ENCODE measurements at places on chromosomes 6 and 20.
A peak's percentile ranks its signal among the peaks of the same experiment; 100 is the strongest.

GRCh38 chr6:1321738-1322137, 9.8 kb downstream of the FOXQ1 start:
- DNase-seq: no peak

- no peak for DNase-seq
These were observed 148.8 kb upstream of the RPS6KA2 start for GRCh38 chr6:166775923-166776220.

DNA sequence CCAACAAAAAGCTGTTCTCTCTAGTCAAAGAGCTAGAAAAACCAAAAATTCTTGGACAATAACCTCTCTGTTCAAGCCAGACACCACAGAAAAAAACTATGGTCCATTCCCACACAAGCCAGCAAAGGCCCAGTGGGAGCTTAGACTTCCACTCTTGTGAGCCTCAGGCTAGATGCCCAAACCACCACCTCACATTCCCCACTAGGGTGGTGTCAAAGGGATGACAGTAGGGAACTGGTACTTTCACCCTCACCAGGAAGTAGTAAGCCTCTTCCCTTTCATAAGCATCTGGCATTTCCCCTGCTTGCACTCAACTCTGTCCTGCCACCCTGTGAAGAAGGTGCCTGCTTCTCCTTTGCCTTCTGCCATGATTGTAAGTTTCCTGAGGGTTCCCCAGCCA, 58.4 kb upstream of the RNF217 start:
- DNase-seq: no peak

- DNase-seq: no peak
These were observed 86.0 kb upstream of the SALL4 start for GRCh38 chr20:51888291-51888690.

DNA sequence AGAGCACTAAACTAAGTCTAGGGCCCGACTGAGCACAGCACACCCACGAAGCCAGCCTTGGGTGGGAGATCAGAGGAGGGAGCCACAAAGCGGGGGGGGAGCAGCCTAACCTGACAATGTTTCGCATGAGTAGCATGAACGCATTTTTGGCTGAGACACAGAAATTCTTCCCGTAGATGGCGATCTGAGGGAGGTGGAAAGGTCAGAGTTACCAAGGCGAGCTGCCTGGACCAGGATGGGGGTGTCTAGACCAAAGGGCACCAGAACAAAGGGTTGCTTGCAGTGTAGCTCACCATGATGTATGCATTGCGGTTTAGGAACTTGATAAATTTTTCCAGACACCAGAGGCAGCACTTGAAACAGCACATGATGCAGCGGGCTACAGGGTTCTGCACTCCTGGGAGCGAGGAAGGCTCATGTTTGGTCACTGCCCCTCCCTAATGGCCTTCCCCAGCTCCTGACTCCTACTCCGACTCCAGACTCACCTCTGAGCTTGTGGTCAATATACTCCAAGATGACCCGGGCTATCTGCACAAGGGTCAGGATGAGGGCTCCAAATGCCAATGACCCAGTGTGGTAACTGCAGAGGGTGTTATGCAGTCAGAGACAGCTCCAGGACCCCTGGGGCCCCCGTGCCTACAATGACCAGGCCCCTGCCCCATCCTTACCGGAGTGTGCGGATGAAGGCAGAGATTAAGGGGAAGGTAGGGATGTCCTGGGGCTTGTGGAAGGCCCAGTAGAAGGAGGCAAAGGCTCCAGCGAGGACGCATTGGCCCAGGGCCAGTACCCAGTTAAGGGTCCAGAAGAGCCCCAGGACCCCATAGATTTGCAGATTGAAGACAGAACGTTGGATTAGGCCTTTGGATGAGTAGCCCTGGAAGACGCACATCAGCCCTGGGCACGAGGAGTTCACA, 2.8 kb upstream of the NEU1 start:
- DNase-seq: no peak

DNA sequence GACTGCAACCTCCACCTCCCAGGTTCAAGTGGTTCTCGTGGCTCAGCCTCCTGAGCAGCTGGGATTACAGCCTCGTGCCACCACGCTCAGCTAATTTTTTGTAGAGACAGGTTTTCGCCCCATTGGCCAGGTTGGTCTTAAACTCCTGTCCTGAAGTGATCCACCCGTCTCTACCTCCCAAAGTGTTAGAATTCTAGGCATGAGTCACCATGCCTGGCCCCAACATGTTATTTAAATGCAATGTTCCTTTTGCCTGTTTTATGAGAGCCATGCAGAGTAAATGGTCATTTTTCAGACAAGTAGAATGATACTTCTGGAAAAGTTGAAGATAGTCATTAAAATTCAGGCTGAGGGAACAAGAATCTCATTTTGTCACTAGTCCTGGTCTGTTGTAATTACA, 43.8 kb upstream of the RPS6KA2 start:
- DNase-seq: no peak

GRCh38 chr6:94245395-94245794, 826.0 kb upstream of the EPHA7 start:
- DNase-seq: no peak

DNA sequence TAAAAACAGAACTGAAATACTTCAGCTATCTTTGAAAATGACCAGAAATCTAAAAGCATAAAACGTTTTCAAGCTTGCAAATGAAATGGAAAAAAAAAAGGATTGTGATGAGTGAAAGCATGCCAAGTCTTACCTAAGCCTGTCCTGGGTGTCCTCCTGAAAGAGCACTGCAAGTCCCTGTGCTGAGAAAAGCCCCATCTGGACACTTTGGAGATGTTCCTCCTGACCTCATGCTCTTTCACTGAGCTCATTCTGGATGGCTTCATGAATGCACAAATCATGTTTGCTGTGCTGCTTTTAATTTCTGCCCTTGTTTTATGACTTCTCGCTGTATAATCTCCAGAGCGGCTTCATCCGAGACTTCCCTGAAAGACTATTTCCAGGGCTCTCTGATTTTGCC, 136.0 kb downstream of the SOD2 start:
- no peak for DNase-seq

DNA sequence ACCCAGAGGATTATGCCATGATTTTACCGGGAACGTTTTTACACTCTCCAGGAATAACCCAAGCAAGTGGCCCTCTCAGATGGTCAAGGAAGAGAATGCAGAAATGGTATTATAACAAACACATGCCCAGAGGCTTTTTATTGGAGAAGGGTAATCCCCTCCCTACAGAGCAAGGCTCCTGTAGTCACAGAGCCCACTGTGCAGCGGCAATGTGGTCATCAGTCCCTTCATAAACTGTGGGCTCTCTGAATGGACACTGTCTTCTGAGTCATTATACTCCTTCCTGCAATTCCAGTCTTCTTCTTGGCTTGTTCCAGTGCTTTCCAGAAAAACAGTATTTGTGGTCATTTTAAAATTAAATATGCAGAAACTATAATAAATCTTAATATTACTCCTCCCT, 74.7 kb downstream of the LAMA4 start:
- DNase-seq: no peak

DNA sequence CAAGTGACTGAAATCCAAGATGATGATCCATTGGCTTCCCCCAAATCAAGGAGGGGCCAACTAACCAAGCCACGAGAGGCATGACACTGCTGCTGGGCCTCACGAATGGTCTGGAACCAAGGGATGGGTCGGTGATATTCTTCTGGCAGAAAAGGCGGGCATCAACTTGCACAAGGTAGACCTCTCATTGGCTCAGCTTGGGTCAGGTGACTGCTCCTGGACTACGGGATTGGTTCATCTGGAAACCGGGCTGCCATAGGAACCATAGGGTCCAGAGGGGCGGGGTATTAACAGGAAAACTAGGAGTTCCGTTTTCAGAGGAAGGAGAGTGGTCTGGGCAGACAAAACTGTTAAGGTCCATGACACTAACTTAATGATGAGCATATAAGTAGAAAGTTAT, 100.9 kb downstream of the TFAP2C start:
- DNase-seq: no peak

DNA sequence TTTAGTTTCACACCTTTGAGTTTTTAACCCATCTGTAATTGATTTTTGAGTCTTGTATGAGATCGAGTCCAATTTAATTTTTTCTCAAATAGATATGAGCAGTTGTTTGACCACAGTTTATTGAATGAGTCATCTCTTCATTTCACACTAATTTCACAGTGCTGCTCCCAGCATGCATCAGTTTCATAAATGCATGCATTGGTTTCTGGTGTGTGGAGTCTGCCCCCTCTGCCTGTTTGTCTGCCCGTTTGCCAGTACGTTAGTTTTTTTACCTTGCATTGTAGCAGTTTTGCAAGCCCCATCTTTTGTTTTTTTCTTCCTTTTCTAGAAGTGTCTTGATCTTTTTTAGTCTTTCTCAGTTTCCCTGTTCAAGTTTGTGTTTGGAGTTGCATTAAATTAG, 11.9 kb downstream of the SLX4IP start:
- DNase-seq: no peak

GRCh38 chr6:115594891-115595290, 465.8 kb downstream of the FRK start:
- DNase-seq: no peak

DNA sequence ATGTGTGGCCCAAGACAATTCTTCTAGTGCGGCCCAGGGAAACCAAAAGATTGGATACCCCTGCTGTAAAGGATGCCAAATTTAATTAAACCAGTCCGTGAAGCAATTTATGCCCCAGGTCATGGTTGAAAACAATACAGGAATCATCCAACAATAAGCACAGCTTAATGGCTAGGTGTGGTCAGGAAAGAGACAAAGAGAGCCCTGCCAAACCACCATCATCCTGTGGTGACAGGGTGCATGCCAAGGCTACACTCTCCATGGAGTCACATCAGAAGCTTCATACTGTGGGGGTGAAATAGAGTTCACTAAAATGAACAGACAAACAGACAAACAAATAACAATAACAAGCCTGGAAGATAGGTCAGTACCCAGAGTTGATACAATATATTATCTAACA, 62.7 kb downstream of the DZANK1 start:
- no peak for DNase-seq

DNA sequence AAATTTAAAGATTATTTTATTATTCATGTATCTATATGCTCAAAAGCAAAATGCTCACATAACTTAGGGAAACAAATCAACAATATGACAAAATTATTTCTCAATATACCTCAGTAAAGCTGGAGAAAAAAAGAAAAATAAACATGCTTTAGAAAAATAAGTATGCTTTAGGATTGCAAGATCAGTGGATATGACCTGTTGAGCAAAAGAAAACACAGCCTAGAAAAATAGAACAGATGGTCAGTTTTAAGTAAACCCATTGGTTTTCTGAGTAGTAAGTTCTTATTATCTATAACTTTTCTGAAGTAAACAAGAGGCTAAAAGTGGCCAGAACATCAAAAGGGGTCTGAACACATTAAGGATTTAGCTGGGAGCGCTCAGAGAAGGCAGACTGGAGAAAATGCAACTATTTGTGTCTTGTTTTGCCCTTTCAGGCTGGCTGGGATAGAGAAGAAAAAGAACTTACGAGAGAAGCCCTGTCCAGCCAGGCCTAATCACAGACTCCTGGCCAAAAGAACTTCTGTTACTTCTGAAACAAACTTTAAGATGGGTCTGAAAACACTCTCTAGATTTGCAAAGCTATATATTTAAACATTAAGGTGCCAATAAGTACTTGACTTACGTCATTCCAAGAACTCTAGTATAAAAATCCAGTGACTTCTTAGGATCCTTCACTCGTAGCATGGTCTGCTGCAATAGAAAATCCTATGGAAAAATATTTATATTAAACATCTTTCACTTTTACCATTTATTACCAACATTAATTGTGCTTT, 16.5 kb downstream of the GLO1 start:
- no peak for DNase-seq

DNA sequence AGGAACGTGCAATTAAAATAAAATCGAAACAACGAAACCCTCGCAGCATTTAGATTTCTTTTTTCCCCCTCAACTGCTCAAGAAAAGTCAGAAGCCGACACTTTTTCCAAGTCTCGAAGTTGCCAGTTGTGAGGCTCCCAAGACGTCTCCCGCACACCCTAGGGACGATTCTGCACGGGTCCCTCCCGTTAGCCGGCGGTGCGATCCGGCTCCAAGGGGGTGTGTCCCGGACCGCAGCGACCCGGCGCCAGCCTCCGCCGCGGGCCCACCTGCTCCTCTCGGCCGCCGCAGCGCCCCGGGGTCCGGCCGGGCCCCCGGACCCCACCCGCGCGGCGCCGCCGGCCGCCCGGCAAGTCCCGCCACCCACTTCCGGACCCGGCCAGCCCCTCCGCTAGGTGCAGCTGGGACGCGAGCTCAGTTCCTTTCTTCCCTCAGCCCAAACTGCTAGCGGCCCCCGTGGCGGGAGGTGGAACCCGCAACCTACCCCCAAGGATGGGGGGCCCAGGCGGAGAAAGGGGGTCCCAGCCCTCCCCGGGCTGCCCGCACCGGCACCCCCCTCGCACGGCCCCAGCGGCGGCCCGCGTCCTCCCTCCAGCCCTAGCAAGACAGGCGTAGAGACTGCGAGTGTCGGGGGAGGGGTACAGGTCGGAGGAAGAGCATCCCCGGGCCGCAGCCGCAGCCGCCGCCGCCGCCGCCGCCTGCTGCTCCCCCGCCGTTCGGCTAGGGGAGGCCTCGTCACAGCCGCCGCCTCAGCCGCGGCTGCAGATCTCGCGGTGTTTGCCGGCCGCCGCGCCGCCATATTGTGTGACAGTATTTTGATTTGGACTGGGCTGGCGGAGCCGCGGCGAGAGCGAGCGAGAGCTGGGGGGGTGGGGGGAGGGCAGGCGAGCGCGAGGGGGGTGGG, 520 bp upstream of the TAB2 start:
- DNase-seq: peak; percentile 87

- no peak for DNase-seq
These were observed 57.5 kb downstream of the SYNJ2 start for GRCh38 chr6:158039178-158039557.

DNA sequence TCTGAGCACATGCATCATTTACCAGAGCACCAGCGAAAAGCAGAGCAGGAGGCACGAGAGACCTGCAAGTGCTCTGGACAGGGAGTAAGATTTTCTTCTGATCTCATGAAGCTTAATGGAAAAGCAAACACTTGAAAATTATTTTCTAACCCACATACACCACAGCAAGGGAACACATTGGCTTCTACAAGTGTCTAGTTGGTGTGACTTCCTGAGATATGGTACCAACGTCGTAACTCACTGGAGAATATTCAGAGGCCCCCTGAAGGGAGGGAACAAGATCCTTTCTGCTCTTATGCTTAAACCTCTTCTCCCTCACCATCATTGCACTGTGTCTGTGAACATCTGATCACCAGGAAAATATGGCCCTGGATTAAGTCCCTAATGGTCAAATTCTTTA, 48.6 kb downstream of the PSMB1 start:
- DNase-seq: no peak

DNA sequence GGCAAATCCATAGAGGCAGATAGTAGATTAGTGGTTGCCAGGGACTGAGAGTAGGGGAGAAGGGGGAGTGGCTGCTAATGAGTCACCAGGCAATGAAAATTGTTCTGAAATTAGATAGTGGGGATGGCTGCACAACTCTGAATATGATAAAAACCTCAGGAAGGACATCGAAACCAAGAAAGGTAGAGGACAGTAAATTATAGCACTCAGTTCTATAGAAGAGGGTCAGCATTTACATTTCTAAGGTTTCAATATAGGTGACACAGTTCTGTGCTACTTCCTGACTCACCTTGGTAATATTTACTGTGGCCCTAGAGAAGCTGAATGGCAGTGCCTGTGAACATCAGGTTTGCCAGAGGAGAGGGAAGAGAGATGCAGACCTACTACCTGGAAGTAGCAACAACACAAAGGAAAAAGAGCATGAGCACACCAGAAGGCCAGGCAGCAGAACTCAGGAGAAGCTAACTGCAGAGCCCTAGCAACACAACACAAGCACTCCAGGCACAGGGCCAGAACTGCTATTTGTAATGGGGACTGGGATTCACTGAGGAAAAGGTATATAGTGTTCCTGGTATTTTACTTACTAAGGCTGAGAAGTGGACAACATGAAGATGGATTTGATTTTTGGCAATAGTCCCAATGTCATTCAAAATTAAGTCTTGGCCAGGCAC, 75.9 kb downstream of the PLCG1 start:
- no peak for DNase-seq
